Activated CD4-positive, alpha-beta T cell treated with anti-CD3 and anti-CD28 coated beads, Interleukin-2, amount 10 ng/mL, durations not matched to agents 7 days and 5 days (primary cell): ENCODE measurements at places on chromosomes 7 and 10.

DNA sequence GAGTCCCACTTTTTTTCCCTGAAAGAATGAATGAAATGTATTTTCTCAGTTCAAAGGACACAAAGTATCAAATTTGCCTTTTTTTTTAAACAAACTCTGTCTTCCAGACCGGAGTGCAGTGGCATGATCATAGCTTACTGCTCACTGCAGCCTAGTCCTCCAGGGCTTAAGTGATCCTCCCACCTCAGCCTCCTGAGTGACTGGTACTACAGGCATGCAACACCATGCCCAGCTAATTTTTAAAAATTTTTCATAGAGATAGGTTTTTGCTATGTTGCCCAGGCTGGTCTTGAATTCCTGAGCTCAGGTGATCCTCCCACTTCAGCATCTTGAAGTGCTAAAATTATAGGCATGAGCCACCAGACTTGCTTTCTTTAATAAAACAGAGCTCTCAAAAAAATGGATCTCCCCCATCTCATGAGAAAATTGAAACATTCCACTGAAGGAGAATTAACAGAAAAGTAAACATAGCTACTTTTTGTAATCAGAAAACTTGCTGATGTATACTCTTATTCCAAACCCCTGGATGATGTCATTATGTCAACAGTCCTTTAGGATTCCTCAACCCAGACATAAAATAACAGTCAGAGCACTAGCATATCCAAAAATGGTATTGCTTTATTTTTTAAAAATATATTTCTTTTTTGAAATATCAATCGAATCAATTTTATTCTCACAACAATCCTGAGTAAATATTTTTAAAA, 12.3 kb upstream of the TRDMT1 start:
- no peak for DNase-seq

DNA sequence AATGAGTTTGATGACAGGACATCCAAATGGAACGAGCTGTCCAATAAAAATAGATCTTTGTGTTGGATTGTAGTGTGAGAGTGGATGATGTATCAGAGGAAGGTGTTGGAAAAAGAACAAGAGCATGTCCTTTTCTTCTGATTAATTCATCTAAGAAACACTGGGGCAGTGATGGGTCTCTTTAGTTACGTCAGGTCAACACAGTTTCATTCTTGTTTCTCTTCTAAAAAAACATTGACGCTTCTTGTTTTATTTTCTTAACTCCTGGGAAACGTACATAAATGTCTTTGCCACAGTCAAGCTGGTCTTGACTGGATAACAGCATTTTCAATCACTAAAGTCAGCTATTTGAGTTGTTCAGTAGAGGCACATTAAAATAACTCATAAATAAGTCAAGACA, 67.0 kb downstream of the PPP1R9A start:
- DNase-seq = no peak

- DNase-seq = no peak
Measured at GRCh38 chr10:96902731-96903358, 70.7 kb downstream of the LCOR start.

GRCh38 chr10:129165770-129166169, 301.3 kb upstream of the MGMT start:
- DNase-seq = no peak

GRCh38 chr7:105216786-105217185, 171.9 kb downstream of the SRPK2 start:
- no peak for DNase-seq

DNA sequence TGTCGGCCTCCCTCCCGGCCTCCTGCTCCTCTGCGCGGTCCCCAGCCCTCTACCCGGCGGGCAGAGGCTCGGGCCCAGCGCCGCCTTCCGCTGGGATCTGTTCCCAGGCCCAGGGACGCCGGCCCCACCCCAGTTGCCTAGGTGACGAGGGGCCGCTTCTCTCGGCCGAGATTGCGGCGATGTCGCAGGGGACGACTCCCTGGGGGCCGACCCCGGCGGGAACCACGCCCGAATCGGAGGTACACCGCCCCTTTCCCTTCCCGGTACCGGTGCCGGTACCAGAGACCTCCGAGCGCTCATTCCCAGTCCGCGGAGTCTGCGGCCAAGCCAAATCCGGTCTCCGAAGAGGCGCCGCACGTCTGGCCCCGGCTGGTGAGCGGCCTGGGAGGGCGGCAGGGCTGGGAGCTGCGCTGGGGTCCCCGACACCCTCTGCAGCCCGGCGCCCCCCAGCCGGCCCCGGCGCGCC, at the start of gene CABCOCO1:
Gene CABCOCO1 (plus strand): TSS at position 136 of the 466 bp plus-strand sequence. CDS start 44 bp downstream, at position 180.
- DNase-seq = no peak
